Fibroblast of skin of left biceps (primary cell): ENCODE measurements at places on chromosomes 11 and 22.

GRCh38 chr11:95145430-95146060 is 55.9 kb downstream of the ENDOD1 start:
- no peak for DNase-seq

DNA sequence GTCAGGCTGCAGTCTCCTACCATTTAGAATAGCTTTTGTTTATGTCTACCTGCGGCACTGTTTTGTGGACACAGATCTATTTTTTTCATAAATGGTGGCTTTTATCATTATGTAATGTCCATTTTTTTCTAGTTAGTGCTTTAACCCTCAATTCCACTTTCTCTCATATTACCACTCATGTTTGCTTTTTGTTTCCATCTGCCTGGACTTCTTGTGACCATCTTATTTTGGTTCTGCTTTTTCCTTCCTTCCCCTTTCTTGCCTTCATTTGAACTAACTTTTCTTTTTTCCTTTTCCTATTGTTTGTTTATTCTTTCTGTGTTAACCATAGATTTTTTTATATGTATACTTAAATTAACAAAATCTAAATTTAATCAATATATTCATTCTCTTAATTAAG is 98.5 kb upstream of the SLC22A12 start:
- DNase-seq = no peak

GRCh38 chr11:26830218-26830617 is 108.4 kb upstream of the SLC5A12 start:
- no peak for DNase-seq

GRCh38 chr22:27474711-27475547 is 326.6 kb downstream of the MN1 start:
- peak; percentile 88 for DNase-seq

GRCh38 chr11:13939961-13940906 is 22.3 kb upstream of the SPON1 start:
- DNase-seq = no peak

DNA sequence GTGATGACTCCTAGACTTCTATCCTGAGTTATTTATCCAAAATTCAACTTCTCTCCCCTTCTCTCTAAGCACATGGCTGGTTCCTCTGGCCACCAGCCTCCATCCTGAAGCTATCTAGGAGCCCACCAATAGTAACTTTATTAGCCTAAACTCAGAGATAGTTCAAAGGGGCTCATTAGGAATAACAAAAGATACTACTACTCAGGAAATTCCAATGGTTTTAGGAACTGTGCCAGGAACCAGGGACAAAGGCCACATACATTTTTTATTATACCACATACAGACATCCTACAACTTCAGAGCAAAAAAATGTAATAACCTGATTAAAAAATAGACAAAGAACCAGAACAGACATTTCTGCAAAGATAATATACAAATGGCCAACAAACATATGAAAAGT is 27.9 kb downstream of the SLC25A17 start:
- peak; percentile 15 for DNase-seq

DNA sequence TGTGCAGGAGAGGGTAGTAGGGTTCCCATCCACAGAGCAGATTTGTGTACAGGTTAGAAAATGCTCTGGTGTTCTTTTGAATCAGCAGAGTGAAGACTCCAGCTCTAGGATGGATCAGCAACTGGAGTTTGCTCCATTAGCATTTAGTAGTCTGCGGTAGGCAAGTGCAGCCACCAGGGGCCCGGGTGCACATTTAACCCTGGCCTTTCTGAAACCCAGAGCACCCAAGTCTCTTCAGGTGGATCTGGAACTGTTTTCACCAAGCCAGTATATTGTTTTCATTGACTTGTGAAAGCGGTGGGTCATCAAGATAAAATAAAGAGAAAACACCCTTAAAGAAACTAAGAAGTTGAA is 100.8 kb upstream of the CLPB start:
- DNase-seq = no peak

- no peak for DNase-seq
These were observed 20.2 kb downstream of the PPP6R2 start for GRCh38 chr22:50363166-50363802.

- peak; percentile 79 for DNase-seq
These were observed 60.9 kb downstream of the LRP5 start for GRCh38 chr11:68373189-68373814.

- DNase-seq = peak; percentile 16
These were observed 264.6 kb upstream of the PLET1 start for GRCh38 chr11:112525270-112525669.
